ENCODE measurements at places on chromosomes 7 and 10.

GRCh38 chr7:81300753-81301152 lies 381.9 kb upstream of the SEMA3C start:
- no peak for DNase-seq

GRCh38 chr10:78655979-78656378 lies 412.8 kb upstream of the ZMIZ1 start:
- DNase-seq = no peak

DNA sequence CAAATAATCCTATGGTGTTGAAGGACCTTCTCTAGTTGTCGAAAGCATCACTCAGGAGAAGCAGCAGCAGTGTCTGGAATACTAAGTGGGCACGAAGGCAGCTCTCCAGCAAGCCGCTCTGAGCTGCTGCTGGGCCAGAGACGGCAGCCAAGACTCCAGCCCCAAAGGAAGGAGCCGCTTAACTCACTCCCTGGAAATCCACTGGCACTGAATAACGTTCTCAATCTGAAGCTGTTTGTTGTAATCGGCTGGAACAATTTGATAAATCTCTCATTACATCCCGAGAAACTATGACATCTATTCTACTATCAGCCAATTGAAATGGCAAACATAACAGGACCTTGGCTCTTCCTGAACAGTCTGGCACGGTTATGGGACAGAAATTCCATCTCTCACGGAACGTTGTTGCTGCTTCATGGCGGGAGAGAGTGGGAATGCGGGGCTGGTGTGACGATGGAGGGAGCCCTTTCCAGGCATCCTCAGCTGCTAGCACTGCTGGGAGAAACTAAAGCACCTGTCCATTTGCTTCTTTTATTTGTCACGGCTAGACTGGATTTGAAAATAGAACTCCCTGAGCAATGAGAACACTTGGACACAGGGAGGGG lies 331.5 kb upstream of the RNF32 start:
- no peak for DNase-seq

- no peak for DNase-seq
These were observed 289.4 kb upstream of the SP8 start for GRCh38 chr7:21076054-21076453.
